ENCODE measurements at places on chromosomes 12 and 14.

GRCh38 chr12:131436922-131437705, 273.8 kb upstream of the SFSWAP start:
- DNase-seq = no peak

- no peak for DNase-seq
These were observed 34.6 kb downstream of the LTBP2 start for GRCh38 chr14:74577247-74577947.

DNA sequence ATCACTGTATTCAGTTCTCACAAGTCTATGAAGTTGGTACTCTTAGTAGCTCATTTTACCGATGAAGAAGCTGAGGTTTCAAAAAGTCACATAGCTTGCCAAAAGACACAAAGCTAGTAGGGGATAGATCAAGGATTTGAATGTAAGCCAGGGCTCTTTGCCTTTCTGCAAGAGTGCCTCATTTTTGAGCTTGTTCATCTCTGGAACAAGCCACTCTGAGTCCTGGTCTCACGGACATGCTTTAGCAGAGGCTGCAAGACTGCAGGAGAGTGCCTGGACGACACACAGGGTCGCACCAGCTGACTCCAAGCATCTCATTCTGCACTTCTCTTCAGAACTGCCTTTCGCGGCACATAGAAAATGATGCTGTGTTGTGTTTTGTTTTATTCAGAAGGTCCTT, 3.7 kb downstream of the NUAK1 start:
- no peak for DNase-seq

GRCh38 chr12:56332512-56333196, 1.1 kb downstream of the PAN2 start:
- no peak for DNase-seq

DNA sequence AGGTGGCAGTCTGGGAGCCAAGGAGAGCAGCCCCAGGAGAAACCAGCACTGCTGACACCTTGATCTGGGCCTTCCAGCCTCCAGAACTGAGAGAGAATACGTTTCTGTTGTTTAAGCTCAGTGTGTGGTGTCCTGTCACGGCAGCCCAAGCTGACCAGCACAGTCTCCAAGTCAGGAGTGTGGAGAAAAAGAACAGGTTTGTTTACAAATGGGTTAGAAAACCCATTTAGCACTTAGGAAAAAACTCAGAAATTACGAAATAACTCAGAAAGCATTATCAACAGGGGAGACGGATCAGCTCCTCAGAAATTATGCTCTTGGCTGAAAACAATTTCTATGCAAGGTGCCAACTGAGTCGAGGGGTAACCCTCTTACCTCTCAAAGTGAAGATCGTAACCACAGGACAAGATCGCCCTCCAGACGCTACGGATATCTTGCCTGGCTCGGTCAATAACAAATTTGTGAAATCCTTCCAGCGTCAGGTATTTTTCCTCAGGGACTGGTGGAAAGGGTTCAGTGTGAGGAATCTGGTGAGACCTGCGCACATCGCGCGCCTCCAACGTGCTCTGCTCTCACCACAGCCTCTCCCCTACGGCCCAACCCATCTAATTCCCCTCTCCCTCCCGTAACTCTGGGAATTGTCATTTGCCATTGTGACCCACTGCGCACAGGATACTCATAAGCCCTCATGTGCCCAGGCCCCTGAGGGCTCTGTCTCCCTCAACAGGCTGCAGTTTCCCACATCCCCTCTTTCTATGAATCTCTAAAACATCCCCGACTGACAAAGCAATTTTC, 50.2 kb downstream of the TRAFD1 start:
- no peak for DNase-seq
